ENCODE measurements at places on chromosomes 3 and 15.
A peak's percentile ranks its signal among the peaks of the same experiment; 100 is the strongest.

DNA sequence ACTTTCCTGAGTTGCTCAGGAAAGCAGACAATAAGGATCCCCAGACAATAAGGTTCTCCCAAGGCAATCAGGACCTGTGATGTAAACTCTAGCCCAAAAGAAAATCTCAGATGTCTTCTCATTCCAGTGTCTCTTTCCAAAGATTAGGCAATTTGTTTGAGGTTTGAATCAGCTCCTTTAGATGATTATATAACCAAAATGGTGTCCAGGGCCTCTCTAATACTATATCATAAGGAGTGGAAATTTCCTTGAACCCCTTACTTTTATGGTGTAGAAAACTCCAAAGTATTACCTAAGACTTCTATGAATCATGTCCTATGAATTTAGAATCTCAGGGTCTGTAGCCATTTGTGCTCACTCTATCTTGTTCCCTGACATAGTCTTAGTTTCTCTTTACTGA, 65.9 kb downstream of the GPR176 start:
- no peak for DNase-seq

DNA sequence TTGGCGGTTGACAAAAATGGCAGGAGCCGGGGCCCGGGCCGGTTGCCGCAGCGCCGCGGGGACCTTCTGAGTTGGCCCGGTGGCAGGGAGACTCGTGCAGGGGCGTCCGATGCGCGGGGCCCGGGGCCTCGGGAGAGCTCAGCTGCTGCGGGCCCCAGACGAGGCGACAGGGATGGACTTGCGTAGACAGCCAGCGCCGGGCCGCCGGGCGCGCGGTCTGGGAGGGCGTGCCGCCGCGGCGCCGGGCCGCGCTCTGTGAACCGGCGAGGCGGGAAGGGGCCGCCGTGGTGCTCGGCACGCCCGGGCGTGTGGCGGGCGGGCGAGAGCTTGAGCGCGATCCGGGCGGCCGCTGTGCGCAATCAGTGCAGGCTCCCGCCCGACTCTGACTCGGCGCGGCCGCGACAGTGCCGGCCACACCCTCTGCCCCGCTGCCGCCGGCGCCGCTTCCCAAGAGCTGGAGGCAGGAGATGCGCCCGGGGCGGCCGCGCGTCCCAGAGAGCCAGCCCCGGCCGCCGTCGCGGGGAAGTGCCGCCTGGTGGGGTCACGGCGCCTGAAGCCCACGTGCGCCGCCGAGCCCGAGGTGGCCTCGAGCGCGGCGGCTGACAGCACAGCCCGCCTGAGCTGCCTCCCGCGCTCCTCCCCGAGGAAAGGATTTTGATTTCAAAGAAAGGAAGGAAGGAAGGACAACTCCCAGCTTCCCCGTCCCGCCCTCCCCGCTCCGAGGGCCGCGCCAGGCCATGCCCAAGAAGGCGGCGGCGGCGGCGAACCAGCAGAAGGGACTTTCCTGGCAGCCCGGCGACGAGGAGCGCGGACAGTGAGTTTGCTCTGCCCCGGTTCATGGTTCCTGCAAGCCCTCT, 657 bp downstream of the TLNRD1 start:
- peak; percentile 32 for DNase-seq

GRCh38 chr3:196159952-196160804, 51.0 kb downstream of the ZDHHC19 start:
- DNase-seq = peak; percentile 55

- DNase-seq = no peak
Measured at GRCh38 chr15:67090297-67091070, 25.1 kb downstream of the SMAD3 start.

DNA sequence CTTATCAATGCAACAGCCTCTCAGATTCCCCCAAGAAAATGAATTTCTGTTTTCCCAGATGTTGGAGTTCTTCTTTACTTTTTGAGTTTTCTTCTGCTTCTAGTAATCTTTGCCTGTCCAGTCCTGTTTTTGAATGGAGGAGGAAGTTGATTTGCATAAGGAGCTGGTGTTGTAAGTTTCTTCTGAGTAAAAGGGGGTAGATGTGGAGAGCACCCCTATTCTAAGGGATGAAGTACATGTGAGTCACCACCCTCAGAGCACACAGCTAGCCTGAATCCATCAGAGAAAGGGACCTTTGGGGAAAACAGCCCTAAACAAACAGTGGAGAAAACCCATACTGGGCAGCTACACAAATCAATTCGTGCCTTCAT, 34.5 kb downstream of the ACAA1 start:
- DNase-seq = no peak
